ENCODE measurements at places on chromosomes 5 and 9.
A peak's percentile ranks its signal among the peaks of the same experiment; 100 is the strongest.

DNA sequence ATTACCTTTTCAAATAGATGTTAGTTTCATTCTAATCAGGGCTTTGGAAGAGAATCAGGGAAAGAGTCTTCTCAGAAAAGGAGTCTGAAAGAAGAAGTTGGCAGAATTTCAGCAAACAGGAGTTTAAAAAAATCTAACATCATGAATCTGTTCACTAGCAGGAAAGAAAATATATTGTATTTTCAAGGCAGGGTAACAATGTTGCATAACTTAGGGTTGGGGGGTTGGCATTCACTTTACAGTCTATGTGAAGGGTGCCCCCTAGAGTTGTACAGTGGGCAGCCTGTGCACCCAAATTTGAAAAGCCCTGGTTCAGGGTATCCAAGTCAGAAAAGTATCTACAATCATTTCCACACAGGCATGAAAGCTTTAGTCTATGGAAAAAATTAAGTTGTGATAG lies 348.4 kb upstream of the SLC30A5 start:
- DNase-seq, result no peak

- no peak for DNase-seq
These were observed 134.6 kb upstream of the ASTN2 start for GRCh38 chr9:117549444-117549843.

- no peak for DNase-seq
These were observed 156.3 kb downstream of the ESM1 start for GRCh38 chr5:54829102-54829501.

DNA sequence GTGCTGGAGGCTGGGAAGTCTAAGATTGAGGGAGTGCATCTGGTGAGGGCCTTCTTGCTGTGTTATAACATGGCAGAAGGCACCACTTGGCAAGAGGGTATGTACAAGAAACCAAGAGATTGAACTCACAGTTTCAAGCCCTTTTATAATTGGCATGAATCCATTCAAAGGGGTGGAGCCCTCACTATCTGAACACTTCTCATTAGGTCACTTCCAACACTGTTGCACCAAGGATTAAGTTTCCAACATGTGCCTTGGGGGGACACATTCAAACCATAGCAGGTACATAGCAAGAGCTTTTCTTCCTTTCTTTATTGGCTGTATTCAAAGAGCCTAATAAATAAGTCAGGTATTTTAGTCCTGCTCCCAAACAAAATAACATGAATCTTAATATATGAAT lies 62.7 kb downstream of the PRELID2 start:
- DNase-seq, result no peak

- DNase-seq, result no peak
These were observed 117.2 kb downstream of the GADD45G start for GRCh38 chr9:89721971-89722530.

- DNase-seq, result no peak
These were observed 36.4 kb downstream of the GDNF start for GRCh38 chr5:37803487-37803886.

DNA sequence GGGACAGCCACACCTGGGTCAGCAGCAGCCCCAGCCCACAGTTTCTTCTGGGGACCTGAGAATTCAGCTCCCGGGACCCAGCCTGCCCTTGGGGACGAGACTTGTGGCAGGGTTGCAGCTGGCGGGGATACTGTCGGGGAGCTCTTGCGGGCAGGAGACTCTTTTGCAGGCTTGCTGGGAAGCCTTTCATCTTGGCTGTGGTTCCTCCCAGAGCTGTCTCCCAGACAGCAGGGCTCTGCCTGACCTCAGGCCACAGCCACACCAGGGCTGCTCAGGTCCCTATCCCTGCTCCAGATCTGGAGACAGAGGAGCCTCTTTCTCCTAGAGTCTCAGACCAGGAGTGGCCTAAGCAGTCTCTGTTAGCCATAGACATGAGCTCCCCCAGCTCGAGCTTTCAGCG lies 4.7 kb upstream of the MYMK start:
- DNase-seq, result no peak

DNA sequence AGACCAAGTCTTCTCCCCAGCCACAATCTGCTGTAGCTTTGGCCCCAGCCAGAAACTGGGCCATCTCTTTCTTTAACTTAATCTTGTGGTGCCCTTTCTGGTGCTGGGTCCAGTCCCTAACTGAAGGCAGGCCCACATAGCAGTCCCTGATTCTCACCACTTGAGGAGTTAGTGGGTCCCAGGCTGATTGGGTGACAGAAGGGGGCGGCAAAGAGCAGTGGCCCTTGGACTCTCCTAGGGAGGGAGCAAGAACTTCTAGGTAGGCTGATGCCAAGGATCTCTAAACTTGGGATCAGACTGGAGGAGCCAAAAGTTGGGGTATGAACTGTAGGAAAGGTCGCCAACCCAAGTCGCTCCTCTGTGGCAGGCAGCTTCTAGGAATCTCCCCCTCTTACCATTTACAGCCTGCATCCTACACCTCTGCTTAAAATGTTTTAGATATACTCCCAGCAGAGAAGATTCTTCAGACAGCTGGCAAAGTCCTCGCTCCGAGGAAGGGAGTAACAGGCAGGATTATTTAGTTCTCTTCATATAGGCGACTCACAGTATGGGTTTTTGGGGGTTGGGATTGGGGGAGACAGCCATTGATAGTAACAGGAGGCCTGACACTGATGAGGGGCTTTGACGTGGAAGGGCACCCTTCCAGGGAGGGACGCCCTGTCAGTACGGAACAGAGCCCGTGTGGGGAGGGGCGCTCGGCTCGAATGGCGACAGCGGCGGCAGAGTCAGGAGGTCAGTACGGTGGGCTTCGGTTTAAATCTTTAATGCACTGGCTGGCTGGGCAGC lies 2.0 kb upstream of the CCL27 start:
- DNase-seq, result peak; percentile 72

DNA sequence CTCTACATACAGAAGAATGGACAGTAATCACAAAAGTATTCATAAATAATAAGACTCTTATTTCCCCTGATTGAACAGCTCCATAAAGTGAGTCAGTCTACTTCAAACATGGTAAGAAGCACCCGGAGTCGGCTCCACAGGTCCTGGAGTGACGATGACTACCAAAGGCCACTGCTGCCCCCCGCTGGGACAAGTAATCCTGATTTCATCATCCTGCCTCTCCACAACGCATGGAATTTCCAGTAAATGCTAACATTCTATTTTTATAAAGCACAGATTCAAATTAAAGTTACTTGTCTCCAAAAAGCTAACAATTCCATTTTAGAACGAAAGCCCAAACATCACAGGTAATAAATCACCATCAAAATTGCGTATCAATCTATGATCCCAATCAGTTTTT lies 16.2 kb downstream of the ATPSCKMT start:
- no peak for DNase-seq

GRCh38 chr5:85967681-85968080 lies 650.1 kb upstream of the COX7C start:
- DNase-seq, result no peak

GRCh38 chr5:176730815-176731475 lies 79.4 kb upstream of the UNC5A start:
- no peak for DNase-seq

All from CD4-positive, alpha-beta T cell treated with Interferon gamma for 1 hour (primary cell).